ENCODE measurements at places on chromosomes 5 and 9.
A peak's percentile ranks its signal among the peaks of the same experiment; 100 is the strongest.

DNA sequence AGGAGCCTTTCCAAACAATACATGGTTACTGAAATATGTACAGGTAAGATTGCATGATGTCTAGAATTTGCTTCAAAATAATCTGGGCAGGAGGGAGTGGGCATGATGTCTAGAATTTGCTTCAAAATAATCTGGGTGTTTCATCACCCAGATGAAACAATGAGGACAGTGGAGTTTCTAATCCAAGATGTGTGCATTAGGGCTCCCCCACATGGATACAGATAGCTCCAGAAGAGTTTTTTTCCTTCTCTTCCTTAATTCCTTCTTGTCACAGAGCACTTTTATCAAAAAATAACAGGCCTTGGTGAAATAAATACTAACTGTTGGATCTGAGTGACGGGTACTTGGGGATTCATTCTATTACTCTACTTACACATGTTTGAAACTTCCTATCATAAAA, 14.9 kb downstream of the ATOX1 start:
- no peak for DNase-seq

DNA sequence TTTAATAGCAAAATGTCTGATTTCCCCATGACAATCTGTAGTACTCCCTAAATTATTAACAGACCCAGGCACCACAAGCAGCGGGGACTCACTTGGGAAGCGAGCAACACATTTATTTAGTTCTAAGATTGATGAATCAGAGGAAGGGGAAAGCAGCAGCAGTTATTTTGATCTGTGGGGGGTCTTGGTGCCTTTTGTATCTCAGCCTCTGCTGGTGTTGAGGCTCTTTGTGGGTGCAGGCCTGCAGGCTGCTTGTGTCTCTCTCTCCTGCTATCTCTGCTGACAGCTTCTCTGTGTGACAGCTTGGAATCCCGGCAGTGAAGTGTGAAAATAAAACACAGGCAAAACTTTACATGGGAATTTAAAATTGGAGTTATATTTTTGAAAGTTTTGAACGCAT, 878.2 kb upstream of the DMAC1 start:
- DNase-seq = no peak

- DNase-seq = no peak
Observed at GRCh38 chr9:33907347-33907746, 90.4 kb downstream of the UBE2R2 start.

- DNase-seq = no peak
Observed at GRCh38 chr5:180823940-180824629, 21.5 kb upstream of the MGAT1 start.

- DNase-seq = peak; percentile 40
Observed at GRCh38 chr5:149053072-149053695, 9.7 kb downstream of the SH3TC2 start.

GRCh38 chr5:112628214-112628980, 109.3 kb upstream of the APC start:
- DNase-seq = no peak

- no peak for DNase-seq
Observed at GRCh38 chr9:38747067-38747466, 27.1 kb upstream of the FAM240B start.

DNA sequence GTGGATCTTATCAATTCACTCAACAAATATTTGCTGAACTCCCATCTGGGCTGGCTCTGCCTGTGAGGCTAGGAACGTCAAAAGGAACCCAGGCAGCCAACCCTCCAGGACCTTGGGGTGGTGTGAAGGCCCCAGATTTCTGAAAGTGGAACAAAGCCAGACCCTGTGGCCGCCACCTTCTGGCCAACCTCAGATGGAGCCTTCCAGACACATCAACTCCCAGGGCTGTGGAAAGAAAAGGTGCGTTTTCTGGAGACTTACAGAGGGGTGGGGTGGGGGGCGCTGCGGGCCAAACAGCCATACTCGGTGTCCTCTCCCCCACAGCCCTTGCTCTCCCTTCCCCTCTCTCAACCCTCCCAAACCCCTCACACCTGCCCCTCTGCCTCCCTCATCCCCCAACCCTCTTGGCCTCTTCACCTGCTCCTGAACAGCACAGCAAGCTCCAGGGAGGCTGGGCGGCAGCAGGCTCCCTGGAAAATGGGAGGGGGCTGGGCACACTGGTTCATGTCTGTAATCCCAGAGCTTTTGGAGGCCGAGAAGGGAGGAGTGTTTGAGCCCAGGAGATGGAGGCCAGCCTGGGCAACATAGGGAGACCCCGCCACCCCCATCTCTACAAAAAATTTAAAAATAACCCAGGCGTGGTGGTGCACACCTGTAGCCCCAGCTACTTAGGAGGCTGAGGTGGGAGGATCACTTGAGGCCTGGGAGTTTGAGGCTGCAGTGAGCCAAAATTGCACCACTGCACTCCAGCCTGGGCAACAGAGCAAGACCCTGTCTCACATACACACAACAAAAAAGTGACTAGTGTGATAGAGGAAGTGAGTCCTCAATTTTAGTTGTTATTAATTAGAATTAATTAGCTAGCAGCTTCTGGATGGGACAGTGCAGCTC, 45.0 kb upstream of the PRRC2B start:
- no peak for DNase-seq

DNA sequence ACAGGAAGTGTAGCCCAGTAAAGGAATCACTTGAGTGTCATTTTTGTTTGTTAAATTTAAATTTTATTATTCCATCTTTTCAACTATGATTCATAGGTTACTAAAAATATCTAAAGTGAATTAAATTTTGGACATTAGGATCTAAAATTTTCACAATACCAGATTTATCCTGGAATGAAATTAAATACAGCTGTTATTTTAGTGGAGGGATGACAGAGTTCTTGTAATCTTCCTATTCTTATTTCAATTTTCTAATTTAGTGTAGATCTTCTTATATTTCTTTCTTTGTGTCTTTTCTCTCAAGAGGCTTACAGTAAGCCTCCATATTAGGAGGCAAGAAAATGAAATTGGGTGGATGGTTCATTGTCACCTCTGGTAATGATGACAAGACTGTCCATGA, 167.9 kb upstream of the TNC start:
- DNase-seq = no peak

- DNase-seq = no peak
Observed at GRCh38 chr5:132277971-132278853, 16.0 kb upstream of the SLC22A4 start.

DNA sequence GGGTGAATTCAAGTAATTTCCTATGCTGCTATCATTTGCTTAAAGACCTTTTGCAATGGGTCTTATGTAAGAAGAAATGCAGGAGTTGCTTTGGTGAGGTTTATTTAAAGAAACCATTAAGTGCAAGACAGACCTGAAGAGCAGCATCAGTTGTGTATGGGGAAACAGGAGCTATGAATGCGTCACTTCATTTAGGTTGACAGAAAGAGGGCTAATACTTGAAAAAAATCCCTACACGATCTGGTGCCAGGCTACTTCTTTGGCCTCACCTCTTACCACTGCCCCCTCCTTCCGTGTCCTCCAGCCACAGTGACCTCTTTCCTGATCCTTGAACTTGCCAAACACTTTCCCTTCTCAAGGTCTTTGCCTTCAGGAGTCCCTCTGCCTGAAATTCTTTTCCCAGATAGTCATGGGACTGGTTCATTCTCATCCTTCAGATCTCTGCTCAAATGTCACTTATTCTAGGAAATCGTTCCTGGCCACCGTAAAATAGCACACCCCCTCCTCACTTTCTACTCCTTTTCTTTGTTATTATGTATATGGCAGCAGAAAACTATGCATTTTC, 1.4 kb upstream of the JAK2 start:
- no peak for DNase-seq

GRCh38 chr9:115411516-115411915, 293.6 kb upstream of the TNC start:
- DNase-seq = no peak

- no peak for DNase-seq
Observed at GRCh38 chr9:90795871-90796317, 5.7 kb upstream of the SYK start.

GRCh38 chr5:157530226-157530972, 45.2 kb downstream of the ADAM19 start:
- no peak for DNase-seq

DNA sequence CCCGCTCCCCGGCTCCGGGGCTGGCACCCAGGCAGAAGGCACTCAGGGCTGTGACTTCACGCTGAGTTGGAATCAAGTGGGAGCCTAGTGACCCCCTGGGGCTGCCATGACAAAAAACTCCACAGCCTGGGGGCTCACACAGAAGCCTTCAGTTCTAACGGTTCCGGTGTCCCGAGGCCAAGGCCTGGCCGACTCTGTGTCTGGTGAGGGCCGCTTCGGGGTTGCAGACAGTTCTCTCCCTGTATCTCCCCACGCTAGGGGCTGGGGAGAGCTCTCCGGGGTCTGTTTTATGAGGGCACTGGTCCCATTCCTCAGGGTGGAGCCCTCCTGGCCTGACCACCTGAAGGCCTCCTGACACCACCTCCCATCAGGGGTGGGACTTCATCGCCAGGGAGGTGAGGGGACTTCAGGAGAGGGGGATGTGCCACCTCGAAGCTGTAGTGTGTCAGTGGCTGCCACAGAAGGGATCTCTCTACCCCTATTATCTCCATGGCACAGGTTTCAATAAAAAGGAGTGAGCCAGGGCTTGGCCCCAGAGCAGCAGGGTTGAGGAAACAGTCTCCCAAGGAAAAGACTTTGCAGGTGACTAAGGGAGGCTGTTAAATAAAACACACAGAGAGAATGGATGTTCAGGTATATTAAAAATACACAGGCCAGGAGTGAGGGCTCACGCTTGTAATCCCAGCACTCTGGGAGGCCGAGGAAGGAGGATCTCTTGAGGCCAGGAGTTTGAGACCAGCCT, 1.5 kb upstream of the SLC6A3 start:
- no peak for DNase-seq

DNA sequence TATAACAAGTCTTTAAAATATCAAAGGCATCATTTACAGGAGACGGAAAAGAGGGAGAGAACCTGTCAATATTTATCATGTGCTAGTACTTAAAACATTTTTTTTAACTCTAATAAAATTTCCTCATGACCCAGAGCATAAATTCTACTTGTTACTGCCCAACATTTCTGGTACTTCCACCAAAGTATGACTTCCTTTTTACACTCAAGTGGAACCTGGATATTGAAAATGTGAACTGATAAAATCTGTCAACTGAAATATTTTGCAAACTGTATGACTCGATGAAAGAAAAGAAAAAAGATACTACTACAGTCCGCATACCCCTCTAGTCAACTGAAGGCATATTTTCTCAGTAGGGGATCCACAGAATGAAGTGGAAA, 37.1 kb downstream of the FAM13B start:
- DNase-seq = no peak

DNA sequence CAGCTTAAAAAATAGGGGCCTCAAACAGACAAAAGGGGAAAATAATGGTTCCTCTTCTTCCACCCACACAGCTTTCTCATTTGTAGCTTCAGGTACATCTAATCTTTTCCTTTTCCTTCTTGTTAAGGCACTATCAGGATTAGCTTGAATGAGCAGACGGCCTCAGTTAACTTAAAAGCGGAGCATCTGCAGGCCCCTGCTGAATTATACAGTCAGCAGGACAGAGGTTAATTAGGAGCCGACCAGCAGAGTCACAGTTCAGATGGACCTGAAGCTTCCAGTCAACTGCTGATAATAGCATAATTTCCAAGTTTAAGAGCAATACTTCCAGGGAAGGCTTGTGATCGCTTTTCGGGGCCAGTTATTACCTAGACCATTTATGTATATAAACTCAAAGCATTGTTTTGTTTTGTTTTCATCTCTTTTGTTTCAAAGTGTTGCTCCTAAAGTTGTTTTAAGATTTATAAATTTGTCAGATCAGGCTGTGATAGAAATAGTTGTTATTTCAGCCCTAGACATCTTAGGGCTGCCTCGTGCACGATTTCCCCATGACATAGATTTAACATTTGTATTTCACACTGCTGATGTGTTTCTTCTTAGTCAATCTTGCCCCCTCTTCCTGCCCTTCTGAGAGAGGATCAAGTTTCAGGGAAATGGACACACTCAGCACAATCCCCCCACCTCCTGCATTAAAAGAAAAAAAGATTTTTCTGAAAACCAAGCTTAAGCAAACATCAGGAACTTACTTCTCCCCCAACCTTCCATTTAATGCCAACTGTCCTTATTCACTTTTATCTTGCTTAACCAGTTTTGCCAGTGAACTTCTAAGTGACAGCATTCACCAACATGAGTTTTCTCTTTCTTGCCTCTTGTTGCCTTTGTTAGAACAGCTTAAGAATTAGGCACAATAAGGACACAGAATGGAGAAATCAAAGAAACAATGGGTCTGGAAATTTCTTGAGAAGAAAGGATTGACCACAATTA, 449.8 kb downstream of the ARHGEF28 start:
- DNase-seq = no peak

DNA sequence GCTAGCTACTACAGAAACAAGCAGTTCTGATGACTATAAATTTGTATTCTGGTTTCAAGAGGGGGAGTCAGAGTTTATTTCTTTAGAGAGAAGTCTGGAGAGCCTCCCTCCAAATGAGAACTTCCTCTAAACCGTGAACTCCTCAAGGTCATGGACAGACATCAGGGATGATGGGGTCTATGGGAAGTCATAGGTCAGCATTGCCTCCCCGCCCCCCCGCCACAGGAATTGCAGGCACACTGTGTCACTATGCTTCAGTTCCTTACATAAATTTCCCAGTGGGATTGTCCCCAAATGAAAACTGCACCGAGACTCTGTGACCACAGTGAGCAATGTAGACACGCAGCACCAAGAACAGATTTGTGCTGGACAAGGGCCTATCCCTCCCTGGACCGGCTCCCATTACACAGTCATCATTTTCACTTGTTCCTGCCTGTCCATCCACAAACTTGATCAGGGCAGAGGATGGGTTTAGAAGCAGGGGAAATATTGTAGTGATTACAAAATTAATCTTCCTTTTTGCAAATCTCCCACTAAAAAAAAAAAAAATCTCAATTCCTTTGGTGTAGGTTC, 300.3 kb downstream of the EFNA5 start:
- no peak for DNase-seq

GRCh38 chr9:92762781-92763708, 1.6 kb downstream of the BICD2 start:
- DNase-seq = no peak

- DNase-seq = no peak
Observed at GRCh38 chr9:132791699-132792240, 86.3 kb downstream of the AK8 start.

GRCh38 chr9:126156898-126157297, 169.7 kb upstream of the MVB12B start:
- no peak for DNase-seq

GRCh38 chr9:113143432-113144227, 7.2 kb upstream of the SLC31A2 start:
- no peak for DNase-seq

DNA sequence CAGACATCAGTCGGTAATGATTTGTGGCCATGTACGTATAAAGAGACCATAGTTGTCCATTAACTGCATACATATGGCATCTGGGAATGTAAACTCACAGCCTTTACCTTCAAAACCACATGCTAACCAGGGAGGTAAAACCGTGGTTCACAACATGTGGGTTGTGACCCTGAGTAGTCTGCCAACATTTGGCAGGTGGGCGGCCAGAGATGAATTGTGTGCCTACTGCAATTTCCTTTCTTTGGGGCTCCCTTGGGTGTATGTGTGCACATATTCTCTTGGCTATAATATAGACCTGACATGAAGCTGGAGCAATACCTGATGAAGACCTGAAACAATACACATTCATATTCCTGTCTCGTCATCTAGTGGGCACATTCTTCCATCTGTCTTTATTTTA, 396.0 kb downstream of the MLLT3 start:
- DNase-seq = no peak

GRCh38 chr5:81269751-81270393, 31.5 kb upstream of the ZCCHC9 start:
- no peak for DNase-seq

Measured in RPMI7951 (cell line).